Daoy (cell line): ENCODE measurements at places on chromosomes 5 and 9. TPM values are rescaled to one million over a fixed set of nuclear protein-coding genes. Genes with fewer than 3 reads are reported as not detected.

CCNJL gene
- 6.1 and 7.0 TPM in 2 replicates for total RNA-seq

KCTD16 gene
- 0.63 and 0.65 TPM in 2 replicates for total RNA-seq

MCTP1 gene
- 11.3 and 14.3 TPM in 2 replicates for total RNA-seq

EIF4EBP3 gene
- not detected in 2 replicates for total RNA-seq

TRIM7 gene
- 6.7 and 9.0 TPM in 2 replicates for total RNA-seq

- no peak for DNase-seq
Observed at GRCh38 chr9:132356324-132356924, 1.6 kb upstream of the SETX start.

GRCh38 chr9:87770616-87771315, 44.8 kb downstream of the CTSL start:
- no peak for DNase-seq

- no peak for DNase-seq
Observed at GRCh38 chr9:17425384-17425783, 153.5 kb upstream of the SH3GL2 start.

DNA sequence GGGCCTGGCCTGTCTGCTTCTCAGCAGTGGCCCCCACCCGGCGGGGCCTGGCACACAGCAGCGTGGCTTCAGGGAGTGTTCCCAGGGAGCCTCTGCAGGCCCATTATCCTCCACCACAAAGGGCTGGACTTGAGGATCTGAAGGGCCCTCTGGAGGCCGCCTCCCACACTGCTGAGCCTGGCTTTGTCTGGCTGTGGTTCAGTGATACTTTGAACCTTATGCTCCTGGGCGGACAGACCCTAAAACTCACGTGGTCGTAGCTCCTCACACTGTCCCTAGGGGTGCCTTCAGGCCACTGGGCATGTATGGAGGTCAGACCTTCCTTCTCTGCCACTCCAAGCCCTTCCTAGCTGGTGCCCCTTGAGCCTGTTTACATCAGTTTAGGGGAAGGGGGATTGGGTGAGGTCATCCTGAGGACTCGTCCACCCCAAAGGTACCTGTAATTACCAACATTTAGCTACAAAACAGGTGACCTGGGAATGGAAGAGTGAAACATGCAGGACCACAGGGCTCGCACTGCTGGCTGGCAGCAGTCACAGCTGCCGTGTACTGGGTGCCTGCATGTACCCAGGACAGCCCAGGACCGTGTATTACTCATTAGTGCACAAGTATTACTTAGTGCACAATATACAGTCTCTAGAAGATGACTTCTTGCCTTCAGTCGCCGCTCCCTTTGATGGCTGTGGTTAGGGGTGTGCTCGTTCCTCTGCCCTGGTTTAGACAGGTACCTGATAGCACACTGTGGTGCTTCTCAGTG, 8.5 kb downstream of the GRHPR start:
- peak; percentile 27 for DNase-seq

DNA sequence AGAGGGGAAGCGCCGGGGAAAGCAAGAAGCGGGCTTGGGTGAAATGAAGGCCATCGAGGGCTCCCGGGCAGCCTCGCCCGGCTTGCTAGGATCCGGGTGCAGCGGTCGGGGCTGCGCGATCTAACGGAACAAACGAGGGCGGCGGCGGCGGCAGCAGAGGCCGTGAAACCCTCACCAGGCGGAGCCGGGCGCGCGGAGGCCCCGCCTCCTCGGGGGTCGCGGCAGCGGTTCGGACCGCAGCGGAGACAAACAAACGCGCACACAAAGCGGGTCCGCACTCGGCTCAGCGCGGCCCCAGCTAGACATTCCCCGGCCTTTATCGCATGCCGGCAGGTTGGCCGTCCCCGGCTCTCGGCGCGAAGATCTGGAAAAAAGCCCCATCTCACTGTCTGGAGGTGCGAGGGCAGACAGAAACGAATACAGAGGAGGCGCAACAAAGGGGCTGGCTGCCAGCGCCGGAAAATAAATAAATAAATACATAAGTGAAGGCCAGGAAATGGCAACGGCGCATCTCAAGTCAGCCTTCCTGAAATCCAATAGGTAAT, 10.5 kb upstream of the TRIM36 start:
- peak; percentile 67 for DNase-seq

DNA sequence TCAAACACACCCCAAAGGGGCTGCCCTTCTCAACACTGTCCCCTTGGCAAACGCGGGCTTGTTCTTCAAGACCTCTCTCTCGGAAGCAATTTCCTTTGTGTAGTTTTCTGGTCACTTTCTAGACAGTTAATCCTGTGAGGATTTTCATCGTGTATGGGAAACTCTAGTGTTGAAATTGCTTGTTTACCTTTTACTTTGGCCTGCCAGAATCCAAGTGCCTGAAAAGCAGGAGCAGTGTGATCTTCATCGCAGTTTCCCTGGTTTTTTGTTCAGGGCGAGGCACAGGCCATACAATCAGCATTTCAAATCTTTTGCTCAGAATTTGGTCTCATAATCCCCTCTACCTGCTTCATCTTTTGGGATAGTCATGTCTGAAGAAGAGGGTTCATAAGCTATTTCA, 115.7 kb upstream of the C9orf72 start:
- DNase-seq = no peak

DNA sequence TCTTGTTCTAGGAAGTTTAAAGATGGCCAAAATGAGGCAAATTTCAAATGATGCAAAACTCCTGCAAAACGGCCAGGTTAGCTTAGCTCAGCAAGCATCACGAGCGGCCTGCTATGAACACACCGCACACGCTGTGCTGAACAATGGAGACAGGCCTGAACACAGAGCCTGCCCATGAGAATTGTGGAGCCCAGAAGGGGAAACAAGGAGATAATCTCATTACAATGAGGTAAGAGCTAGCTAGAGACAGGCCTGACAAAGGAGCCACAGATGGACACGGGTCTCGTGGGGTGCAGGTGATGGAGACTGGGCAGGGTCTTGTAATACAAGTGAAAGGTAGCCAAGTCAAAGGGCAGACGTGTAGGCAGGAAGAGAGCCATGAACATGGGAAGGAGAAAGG, 50.2 kb downstream of the PSMB7 start:
- no peak for DNase-seq

DNA sequence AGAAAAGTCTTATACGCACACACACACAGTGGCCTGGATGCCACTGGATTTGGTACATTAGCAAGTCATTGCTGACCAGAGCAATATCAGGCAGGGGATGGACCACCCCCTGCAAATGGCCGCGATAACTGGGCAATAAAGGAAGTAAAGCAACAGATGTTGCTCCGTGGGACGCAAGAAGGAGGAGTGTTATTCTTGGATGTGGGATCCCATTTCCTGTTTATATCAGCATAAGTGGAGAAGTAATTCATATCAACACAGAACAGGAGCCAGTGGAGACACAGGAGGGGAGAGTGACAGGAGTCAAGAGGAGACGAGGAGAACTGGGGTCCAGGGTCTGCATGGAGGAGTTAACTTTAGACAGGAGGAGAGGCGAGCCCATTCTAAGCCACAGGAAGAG, 18.4 kb downstream of the RUFY1 start:
- DNase-seq = no peak
